ENCODE measurements at places on chromosomes 6 and 20.

DNA sequence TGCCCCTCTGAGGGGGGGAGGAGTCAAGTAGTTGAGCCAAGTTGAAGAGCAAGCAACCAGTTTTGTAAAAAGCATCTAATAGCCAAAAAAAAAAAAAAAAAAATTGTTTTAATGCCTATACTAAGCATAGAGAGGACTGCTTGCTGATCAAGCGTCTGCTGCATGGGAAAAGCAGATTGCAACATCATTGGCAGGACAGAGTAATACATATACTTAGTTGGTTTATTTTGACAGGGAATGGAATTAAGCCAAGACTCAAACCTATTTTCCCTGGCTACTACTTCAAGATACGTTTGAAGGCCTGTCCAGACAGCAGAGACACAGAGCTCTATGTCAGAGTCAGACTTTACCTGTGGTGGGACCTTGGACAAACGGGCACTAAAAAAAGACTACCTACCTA is 120.5 kb downstream of the RTN4IP1 start:
- no peak for DNase-seq

- no peak for DNase-seq
Measured at GRCh38 chr6:146029573-146030184, 817 bp downstream of the GRM1 start.

DNA sequence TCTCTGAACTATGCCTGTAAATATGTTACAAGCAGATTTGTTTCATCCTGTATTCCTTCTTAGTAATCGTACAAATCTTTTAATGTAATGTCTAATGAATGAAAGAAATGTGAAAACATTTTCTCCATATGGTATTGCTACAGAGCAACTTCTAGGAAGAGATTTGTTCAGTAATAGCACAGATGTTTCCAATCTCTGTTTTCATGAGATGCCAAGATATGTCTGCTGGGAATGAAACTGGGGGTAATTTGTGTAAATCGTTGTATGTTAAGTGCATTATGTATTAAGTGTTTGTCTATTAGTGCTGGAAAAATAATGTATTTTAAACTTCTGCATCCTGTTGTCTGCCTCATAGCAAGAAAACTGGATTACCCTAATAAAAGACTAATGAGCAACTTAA is 722.2 kb upstream of the EYS start:
- no peak for DNase-seq

- peak; percentile 76 for DNase-seq
Measured at GRCh38 chr6:108557494-108558371, 3.0 kb upstream of the FOXO3 start.

- no peak for DNase-seq
Measured at GRCh38 chr6:130202782-130203181, 20.0 kb downstream of the SAMD3 start.

DNA sequence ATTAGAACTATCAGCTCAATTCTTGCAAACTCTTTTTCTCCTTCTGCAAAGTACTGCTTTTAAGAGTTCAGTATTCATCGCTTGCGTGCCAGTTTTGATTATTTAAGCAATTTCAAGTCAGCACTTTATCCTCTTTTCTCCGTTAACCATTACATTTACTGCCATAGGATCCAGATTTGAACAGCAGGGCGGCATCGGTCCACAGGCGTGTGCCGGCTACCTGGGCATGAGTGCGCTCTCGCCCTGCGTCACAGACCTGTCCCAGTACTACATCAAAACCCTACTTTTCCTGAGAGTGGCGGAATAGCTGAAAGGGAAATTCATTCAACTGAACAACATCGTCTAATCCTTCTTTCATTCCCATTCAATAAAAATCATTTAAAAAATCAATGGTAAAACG is 53.4 kb downstream of the MYLK4 start:
- no peak for DNase-seq

DNA sequence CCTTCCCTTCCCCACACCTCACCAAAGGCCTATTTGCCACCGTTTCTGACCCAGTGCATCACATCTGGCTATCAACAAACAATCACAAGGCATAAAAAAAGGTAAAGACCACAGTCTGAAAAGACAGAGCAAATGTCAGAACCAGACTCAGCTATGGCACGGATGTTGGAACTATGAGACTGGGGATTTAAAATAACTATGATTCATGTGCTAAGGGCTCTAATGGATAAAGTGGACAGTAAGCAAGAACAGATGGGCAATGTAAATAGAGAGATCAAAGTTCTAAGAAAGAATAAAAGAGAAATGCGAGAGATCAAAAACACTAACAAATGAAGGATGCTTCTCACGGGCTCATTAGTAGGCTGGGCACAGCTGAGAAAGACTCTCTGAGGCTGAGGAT is 99.5 kb downstream of the LAMP5 start:
- no peak for DNase-seq

DNA sequence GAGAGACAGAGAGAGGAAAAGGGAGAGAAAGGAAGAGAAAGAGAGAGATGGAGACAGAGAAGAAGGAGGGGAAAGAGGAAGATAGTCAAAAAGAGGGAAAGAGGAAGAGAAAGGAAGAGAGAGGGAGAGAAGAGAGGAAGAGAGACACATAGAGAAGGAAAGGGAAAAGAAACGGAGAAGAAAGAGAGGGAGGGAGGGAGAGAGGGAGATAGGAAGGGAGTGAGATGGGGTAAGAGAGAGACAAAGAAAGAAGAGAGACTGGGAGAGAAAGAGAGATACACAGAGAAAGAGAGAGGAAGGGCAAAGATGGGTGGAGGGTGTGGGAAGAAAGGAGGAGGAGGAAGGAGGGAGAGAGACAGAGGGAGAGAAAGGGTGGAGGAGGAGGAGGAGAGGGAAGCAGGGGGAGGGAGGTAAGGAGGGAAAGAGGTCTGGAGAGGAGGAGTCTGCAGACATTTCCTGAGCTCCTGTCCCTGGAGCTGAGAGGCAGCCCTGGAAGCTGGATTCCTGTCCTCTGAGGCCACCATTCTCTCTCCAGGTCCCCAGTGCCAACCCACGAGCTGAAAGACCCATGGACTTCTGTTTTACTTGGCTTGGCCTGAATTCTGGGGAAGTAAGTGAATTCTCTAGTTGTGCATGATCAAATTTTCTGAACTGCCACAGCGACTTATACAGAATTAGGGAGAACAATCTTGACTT is 9.9 kb downstream of the FOXF2 start:
- no peak for DNase-seq

DNA sequence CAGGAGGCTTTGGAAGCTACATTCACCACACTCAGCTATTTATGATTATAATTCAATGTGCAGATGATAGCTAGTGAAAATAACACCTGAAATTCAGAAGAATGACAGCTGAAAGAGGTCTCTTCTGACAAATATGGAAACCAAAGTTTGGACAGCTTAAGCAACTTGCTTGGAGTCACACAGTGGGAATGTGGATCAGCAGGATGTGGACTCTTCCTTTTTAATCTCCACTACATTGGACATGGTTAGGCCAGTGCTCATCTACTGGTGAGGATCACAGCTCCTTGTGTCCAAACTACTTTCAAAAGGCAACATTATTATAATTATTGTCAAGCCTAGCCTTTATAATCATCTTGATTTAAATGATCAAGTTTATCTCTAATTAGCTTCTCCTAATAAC is 10.4 kb downstream of the TRAPPC3L start:
- no peak for DNase-seq

DNA sequence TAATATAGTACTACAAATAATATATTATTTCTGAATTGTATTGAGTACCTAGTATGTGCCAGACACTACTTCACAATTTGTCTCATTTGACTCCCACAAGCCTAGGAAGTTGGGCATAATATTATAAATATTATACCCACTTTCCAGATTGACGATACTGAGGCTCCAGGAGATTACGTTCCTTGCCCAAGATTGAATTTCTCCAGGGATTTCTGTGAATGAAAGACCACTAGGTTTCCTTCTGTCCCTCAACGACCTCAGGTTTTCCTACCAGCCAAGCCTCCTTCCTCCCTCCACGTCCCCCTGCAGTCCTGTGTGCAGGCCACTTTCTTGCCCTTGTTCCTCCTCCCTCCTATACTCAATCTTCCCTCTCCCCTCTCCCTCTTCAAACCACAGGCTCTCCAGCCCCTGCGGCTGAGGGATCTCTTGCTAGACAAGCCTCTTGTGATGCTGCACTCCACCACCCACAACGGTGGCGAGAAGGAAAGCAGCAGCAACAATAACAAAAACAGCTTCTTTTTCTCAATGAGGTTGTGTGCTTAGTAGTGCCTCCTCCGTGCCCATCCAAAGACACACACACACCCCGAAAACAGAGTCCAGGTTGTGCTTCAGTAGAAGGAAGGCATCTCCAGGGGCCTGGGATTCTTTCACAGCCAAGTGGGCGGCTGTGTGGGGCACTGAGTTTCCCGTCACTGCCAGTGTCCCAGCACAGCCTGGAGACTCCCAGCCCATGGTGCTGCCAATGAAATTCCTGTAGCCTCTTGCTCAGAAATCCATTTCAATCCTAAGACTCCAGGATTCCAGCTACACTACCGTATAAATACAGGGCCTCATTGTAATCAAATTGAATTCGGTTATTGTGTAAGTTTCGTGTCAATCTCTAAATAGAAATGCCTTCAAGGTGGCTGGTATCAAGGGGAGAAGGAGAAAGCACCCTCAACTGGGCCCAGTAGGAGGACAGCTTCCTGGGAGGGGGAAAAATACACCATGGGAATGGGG is 94.4 kb downstream of the NCR2 start:
- no peak for DNase-seq

GRCh38 chr6:35970181-35970580 is 49.3 kb upstream of the SRPK1 start:
- DNase-seq: no peak

DNA sequence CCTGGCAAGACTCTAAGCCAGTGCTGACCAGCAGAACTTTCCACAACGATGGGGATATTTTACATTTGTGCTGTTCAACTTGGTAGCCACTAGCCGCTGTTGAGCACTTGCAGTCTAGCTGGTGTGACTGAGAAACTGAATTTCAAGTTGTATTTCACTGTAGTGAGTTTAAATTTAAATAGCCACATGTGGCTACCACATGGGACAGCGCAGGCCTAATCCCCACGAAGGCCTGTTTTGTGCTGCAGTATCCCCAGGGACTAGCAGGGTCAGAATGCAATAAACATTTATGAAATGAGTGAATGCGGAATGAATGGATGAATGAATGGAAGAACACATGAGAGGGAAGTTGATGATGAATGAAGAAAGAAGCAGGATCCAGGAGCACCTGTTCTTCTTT is 115.8 kb downstream of the TRERF1 start:
- no peak for DNase-seq

DNA sequence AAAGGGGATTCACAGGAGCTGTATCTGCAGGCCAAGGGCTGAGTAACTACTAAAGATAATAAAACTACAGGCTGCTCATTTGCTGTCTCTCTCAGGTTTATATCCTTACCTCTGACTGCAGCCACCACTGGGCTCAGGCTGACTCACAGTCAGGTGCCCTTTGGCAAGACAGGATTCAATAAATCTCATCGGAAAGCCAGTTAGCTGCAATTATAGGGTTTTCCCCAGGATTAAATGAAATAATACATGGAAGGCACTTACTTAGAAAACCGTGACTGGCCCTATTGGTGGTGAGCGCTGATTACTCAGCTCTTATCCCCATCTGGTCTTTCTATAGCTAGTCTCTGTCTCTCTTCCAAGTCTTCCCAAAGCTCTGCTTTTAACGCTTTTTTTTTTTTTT is 26.4 kb downstream of the RMND1 start:
- DNase-seq: no peak

- DNase-seq: no peak
Measured at GRCh38 chr6:5132731-5133130, 47.6 kb downstream of the PPP1R3G start.

- DNase-seq: no peak
Measured at GRCh38 chr6:160394654-160395035, 46.5 kb downstream of the SLC22A3 start.

- DNase-seq: no peak
Measured at GRCh38 chr6:16630026-16630643, 131.1 kb downstream of the ATXN1 start.

DNA sequence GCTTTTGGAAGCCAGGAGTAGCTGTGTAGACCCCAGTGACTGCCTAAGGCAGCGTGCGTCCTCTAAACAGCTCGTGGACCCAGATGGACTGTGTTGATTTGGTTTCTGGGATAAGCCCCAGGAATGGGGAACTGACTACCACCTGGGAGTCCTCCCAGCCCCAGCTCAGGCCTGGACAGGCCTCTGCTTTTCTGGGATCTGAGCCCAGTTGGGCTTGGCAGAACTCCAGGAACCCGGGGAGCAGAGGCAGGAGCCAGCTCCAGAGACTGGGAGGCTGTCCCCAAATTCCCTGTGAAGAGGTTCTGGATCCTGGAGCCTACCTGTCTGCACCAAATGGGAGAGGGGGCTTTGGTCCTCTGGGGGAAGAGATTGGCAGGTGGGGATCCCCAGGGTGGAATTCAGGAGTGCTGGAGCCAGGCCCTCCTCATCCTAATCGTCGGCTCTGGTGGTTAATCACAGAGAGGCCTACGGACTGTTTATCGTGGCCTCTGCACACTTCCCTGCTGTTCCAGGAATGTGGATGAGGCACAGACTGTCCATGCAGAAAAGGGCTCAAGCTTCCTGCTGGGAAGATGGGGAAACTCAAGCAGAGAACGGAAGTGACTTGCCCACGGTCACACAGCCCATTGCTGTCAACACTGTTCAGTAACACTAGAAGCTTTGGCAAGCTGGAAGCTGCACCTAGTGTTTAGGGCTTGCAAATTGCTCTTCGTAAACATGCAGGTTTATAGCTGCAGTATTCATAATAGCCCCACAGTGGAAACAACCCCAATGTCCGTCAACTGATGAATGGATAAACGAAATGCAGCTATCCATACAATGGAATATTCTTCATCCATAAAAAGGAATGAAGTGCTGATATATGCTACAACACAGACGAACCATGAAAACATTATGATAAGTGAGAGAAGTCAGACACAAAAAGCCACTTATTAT is 100.6 kb downstream of the KCNB1 start:
- DNase-seq: no peak

DNA sequence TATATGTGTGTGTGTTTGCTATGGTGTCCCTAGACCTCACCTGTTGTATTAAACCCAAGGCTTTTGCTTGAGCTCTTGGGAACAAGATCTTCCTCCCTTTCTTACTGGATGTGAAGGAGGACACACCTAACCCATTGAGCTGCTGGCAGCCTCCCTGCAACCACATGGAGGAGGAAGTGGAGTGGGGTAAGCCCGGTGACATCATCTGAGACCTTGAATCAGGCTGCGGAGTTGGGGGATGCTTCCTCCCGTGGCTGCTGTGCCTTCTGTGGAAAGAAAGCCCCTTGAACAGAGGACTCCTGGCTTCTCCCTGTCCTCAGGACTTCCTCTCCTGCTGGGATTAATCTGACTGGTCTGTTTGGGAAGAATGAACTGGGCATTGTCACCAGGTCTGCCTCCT is 3.3 kb downstream of the CST11 start:
- no peak for DNase-seq

- no peak for DNase-seq
Measured at GRCh38 chr6:38584731-38585130, 55.0 kb downstream of the BTBD9 start.

GRCh38 chr6:156963712-156964700 is 186.8 kb downstream of the ARID1B start:
- DNase-seq: peak; percentile 22

GRCh38 chr6:16184129-16184528 is 54.3 kb upstream of the GMPR start:
- no peak for DNase-seq

Measured in activated naive CD8-positive, alpha-beta T cell treated with anti-CD3 and anti-CD28 coated beads for 36 hours (primary cell).